Activated T-cell treated with anti-CD3 and anti-CD28 coated beads for 48 hours (primary cell): ENCODE measurements at places on chromosomes 11 and 22.

GRCh38 chr11:46948378-46949131 is 12.0 kb downstream of the CSTPP1 start:
- DNase-seq, result no peak

DNA sequence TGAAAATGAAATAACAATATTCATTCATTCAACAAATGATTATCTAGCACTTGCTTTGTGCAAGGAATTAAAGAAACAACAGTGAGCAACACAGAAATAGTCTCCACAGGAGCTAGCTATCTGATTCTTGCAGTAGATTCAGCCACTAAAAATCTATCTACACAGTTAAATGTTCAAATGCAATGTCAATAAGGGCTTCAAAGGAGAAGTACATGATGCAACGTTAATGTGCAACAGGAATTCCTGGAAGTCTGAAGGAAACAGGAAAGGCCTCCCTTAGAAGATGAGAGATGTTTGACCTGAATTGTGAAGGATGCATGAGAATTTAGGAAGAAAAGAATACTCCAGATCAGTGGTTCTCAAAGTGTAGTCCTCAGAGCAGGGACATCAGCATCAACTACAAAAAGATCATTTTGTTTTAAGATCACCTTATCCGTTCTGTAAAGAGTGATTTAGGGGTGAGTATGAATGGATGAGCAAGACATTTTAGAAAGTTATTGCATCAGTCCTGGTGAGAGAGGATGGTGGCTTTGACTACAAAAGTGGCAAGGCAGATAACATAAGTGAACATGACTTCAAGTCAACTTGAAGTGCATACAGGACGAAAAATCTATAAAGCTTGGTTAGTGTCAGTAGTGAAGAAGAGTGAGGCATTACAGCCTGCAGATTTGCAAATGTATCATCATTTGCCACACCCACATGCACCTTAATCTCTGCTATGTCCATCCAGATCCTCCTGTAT is 96.0 kb downstream of the ETS1 start:
- no peak for DNase-seq

DNA sequence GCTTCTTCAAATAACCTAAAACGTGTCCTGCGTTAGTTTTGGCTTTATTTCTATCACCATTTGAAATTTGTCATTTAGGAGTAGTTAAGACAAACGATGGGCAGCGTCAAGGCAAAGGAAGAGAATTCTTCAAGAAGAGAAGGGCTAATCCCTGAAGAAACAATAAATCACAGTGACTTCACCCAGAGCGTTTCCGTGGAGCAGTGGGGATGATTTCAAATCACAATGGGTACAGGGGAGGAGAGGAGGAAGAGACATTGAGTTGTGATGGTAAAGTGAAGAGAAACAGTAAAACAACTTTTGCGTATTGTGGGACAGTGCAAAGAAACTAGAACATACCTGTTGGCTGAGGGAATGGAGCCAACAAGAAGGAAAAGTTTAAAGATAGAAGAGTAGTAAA is 9.7 kb downstream of the PDGFD start:
- DNase-seq, result no peak

- no peak for DNase-seq
Observed at GRCh38 chr11:100830978-100831732, 144.1 kb downstream of the ARHGAP42 start.

DNA sequence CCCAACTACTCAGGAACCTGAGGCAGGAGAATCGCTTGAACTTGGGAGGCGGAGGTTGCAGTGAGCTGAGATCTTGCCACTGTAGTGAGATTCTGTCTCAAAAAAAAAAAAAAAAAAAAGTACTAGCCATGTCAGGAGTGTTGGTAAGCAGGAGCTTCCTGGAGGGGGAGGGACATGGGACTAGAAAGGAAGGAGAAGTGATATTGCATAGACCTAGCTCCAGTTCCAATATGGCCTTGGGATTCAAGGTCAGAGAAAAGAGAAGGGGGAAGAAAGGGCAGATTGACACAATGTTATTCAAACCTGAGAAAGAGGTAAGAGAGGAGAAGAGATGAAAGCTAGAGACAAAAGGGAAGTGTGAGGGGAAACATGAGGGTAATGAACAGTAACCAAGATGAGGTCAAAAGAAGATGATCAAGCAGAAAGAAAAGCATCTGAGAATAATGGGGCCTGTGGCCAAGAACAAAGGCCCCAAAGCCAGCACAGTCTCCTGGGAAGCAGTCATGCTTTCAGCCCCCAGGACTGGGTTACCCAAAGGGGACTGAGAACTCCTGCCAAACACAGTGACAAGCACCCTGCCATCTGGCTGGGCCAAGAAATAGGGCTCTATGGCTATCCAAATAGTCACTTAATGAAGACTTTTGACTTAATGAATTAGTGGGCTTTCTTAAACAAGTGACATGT is 51.7 kb upstream of the FTH1 start:
- no peak for DNase-seq

DNA sequence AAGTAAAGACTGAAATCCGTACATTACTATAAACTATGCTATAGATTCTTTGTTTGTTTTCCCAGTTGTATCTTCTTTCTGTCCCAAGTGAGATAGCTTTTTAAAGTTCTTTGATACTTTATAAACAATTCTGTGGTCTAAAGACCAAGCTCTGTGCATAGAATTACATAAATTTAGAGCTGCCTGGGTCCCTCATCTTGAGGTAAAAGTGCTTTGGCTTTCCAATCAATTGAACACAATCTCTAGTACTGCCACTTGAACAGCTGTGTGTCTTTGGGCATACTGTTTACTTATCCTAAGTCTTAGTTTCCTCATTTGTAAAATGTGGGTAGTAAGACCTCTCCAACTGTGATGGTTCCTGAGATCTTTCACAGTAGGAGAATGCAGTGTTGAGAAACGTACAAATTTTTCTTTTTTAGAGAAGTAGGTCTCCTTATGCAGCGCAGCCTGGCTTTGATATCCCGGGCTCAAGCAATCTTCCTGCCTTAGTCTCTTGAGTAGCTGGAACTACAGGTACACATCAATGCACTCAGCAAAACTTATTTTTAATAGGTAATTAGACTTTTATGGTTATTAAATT is 2.5 kb upstream of the EED start:
- DNase-seq, result no peak

DNA sequence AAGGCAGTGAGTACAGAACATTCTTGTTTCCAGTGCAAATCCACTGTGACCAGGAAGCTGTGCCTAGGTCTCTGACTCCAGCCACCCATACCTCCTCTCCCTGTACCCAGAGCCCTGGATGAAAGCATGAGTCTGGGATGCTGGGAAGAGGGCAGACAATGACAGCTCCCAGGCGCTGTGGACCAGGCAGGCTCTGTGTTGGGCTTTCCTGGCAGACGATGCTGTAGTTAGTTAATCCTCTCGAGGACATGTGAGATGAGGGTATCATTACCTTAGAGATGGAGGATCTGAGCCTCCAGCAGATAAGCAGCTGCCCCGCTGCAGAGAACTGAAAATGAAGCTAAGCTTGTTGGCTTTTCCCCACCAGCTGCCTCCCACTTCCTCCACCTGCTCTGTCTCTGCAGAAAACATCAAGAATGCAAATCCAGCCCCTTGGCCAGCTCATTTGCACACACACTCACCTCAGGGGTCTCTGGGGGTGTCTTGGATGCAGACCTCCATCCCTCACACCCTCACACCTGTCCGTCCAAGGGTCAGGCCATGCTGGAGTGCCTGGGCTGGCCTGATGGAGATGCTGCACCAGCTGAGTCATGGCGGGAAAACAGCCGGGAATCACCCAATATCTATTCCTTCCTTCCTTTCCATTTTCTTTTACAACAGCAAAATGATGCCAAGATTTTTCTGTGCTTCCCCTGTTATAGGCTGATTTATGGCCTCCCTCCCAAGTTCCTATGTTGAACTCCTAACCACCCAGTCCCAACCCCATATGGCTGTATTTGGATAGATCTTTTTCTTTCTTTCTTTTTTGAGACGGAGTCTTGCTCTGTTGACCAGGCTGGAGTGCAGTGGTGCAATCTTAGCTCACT is 94.9 kb upstream of the SEPTIN5 start:
- no peak for DNase-seq

- no peak for DNase-seq
Observed at GRCh38 chr11:44568331-44568657, 2.8 kb downstream of the CD82 start.

DNA sequence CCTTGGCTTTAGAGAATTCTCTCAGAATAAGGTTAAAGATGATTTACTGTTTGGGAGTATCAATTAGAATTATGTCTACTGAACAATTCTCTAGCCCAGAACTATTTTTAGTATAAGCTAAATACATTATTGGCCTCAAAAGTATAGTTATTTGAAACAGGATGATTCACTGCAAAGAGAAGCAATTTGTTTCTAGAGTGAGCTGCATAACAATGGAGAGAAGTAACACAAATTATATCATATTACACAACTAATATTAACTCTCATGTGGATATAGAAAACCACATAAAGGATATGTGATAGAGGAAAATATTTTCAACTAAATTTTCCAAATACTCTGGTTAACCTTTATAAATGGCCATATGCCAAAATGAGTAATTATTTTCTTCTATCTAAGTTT is 24.9 kb downstream of the PGM2L1 start:
- no peak for DNase-seq
